ENCODE measurements at places on chromosomes 2 and 18.

GRCh38 chr18:74381621-74382295 lies 66.1 kb downstream of the C18orf63 start:
- no peak for DNase-seq

GRCh38 chr2:54594048-54594447 lies 129.4 kb upstream of the EML6 start:
- DNase-seq: no peak

DNA sequence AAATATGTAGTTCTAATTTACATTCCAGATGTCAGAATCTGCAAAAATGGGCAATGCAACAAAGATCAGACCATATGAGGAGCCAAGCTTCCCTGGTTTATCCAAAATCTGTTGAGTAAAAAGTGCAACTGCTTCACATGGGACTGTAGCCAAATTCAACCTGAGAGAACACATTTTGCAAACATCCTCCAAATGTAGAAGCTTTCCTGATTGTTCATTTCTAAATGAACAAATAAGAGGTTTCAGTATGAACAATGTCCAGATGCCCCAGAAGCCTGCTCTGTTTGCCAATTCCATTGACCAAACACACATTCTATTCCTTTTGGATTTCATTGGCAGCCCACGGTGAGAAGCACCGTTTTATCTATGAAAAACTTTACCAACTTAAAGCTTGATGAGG lies 117.9 kb upstream of the OSR1 start:
- no peak for DNase-seq

GRCh38 chr2:18384242-18384641 lies 176.2 kb downstream of the RDH14 start:
- DNase-seq: no peak

DNA sequence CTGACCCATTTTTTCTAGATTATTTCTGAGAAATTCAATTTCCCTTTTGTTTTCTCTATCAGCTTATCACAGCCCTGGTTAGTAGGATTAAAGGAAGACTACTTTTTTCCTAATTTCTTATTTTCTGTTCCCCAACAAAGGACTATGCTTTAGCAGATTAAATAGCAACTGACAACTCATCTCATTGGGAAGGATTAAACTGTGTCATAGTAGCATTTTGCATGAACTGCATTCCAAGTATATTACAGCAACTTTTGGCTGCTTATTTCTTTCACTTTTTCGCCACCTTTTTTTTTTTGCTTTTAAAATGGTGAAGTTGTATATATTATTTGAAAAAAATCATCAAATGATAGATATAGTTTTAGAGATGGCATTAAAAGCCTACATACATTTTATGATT lies 570.3 kb downstream of the FBXO15 start:
- no peak for DNase-seq

DNA sequence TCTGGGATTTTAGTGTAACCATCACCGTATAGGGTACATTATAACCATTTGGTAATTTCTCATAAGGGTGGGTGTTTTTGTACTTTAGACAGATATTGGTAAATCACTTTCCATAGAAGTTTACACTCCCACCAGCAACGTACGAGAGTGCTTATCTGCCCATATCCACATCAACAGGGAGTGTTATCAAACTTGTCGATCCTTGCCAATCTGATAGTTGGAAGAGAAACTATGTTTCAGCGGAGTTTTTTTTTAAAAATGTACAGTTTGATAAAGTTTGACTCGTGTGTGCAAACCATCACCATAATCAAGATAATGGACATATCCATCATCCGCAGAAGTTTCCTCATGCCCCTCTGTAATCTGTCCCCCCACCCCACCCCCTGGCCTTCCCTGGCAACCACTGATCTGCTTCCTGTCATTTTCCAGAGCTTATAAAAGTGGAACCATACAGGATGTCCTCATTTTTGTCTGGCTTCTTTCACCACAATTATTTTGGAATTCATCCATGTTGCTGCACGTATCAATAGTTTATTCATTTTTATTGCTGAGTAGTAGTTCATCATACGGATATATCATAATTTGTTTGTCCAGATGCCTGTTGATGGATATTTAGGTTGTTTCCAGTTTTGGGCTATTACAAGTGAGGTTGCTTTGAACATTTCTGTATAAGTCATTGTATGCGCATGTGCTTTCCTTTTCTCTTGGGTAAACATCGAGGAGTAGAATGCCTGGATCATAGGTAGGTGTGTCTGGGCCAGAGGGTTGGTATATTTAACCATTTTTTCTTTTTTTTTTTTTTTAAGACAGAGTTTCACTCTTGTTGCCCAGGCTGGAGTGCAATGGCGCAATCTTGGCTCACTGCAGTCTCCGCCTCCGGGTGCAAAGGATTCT lies 18.6 kb downstream of the GLI2 start:
- DNase-seq: no peak
